Activated CD4-positive, alpha-beta T cell treated with anti-CD3 and anti-CD28 coated beads, Interleukin-2, amount 10 ng/mL, durations not matched to agents 24 days and 14 days (primary cell): ENCODE measurements at places on chromosomes 2 and 18.

- peak overlapping the region; percentile 98 for H3K27ac ChIP-seq
- no peaks in the 10 kb centered on the region for H3K27me3 ChIP-seq
- no peaks in the 10 kb centered on the region for H3K36me3 ChIP-seq
Observed at GRCh38 chr2:231615058-231615671, 22.5 kb downstream of the TEX44 start.

GRCh38 chr2:170670651-170671050 lies 44.5 kb upstream of the SP5 start:
- peaks cover 8% of the 10 kb centered on the region for H3K27me3 ChIP-seq
- no peaks in the 10 kb centered on the region for H3K4me1 ChIP-seq
- H3K4me3 ChIP-seq = no peak overlapping the region
- no peak for DNase-seq

DNA sequence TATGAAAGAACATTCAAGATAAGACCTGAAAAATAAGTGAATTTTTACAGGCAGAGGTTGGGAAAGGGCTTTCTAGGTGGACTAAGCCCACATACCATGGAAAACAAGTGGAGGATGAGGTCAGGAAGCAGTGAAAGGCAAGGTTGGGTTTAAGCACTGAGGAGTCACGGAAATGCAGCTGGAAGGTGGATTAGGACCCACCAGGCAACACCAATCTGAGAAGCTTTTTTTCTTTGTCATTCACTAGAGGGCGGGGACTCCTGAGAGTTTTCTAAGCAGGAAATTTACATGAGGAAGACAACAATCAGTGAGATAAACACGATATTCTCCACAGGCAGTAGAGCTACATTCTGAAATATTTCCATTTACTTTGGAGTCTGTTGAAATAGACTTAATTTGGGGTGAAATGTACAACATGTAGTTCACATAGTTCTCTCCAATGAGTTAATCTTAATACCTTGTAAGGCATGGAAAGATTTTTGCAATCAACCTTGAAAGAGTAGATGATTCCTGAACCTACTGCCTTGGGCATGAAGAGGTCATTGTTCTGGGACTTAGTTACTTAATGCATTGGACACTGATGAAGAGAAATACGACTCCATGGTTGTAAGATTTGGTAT lies 40.7 kb downstream of the VIT start:
- H3K36me3 ChIP-seq = no peaks in the 10 kb centered on the region
- H3K4me3 ChIP-seq = no peak overlapping the region
- peaks cover 23% of the 10 kb centered on the region for H3K27me3 ChIP-seq
- H3K4me1 ChIP-seq = peaks cover 8% of the 10 kb centered on the region
- DNase-seq = no peak

DNA sequence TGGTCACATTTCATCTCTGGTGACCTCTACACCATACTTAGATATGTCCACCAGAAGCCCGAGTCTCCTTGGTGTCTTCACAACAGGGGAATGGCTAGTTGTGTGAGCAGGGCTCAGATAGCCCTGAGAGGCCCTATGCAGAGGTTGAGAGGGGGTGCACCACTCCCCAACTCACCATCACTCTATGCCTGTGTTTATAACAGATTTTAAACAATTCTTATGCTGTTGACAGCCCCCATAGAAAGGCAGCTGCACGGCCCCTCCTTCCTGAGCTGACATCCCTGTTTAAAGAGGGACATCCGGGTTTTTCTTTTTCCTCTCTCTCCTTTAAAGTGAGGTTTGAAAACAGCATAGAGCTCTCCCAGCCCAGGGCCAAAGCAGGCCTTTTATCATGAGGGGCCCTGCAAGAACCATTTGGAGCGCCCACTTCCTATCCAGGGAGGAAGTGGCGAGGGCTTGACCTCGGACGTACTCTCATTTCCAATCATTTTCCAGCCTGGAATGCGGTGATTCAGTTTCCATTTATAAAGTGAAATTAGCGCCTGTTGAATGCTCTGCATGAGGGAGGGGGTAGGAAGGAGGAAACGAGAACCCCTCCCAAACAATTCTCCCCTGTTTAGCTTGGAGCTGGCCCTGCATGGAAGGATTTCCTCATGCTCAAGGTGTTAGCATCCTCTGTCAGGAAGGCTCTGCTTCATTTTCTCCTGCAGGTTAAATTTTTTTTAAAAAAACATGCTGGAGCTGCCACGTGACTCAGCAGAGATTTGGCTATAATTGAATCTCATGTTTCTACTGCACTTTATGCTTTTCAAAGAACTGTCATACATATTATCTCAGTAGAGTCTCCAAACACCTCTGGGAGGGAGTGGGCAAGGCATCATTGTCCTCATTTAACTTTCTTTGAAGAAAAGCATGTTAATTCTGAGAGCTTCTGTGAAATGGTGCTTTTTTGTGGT lies 117.5 kb downstream of the DDX1 start:
- no peak overlapping the region for H3K4me3 ChIP-seq
- DNase-seq = no peak
- H3K27ac ChIP-seq = no peak overlapping the region
- no peaks in the 10 kb centered on the region for H3K4me1 ChIP-seq
- H3K27me3 ChIP-seq = peaks cover 1% of the 10 kb centered on the region
- H3K36me3 ChIP-seq = no peaks in the 10 kb centered on the region

- no peaks in the 10 kb centered on the region for H3K27me3 ChIP-seq
- no peaks in the 10 kb centered on the region for H3K36me3 ChIP-seq
- H3K4me3 ChIP-seq = no peak overlapping the region
- H3K27ac ChIP-seq = no peak overlapping the region
- H3K4me1 ChIP-seq = no peaks in the 10 kb centered on the region
Observed at GRCh38 chr2:31032475-31032874, 105.8 kb downstream of the GALNT14 start.

- no peak for DNase-seq
- peaks cover 6% of the 10 kb centered on the region for H3K27me3 ChIP-seq
- no peaks in the 10 kb centered on the region for H3K36me3 ChIP-seq
- H3K27ac ChIP-seq = no peak overlapping the region
- no peaks in the 10 kb centered on the region for H3K4me1 ChIP-seq
Observed at GRCh38 chr2:175824243-175824642, 177.8 kb downstream of the LNPK start.

DNA sequence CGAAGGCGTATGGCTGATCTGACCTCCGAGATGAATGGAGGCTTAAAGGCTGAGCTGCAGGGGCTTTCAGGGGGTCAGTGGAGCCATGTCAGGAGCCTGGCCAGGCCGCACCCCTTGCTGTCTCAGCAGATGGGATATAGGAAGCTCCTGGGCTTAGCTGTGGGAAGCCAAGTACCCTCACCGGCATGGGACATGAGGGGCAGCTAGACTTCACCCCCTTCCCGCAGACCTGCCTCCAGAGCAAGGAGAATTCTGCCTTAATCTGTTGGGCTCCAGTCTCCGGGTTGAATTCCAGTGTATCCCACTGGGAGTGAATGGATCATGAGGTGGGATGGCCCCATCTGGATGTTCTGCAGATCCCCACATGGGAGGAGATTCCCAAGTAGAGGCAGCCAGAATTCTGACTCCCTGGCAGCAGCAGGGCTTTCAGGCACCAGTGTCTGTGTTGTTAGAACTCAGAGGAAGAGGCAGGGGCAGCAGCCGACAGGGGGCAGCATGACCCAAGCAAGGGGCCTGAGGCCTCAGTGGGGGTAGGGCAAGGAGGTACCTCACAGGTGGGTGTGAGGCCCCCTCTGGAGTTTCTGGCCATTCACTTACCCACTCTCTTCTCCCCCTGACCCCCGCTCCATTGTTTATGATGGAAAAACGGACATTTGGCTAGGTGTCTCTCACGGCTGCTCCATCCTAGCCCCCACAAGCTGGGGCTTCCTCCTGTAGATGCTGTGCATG lies 19.1 kb downstream of the CAPG start:
- peaks cover 16% of the 10 kb centered on the region for H3K4me1 ChIP-seq
- no peak overlapping the region for H3K27ac ChIP-seq
- H3K4me3 ChIP-seq = no peak overlapping the region
- peak; percentile 93 for DNase-seq
- H3K27me3 ChIP-seq = no peaks in the 10 kb centered on the region
- H3K36me3 ChIP-seq = peaks cover 33% of the 10 kb centered on the region

- H3K27me3 ChIP-seq = no peaks in the 10 kb centered on the region
- H3K4me1 ChIP-seq = no peaks in the 10 kb centered on the region
- peaks cover 4% of the 10 kb centered on the region for H3K36me3 ChIP-seq
- H3K27ac ChIP-seq = no peak overlapping the region
- H3K4me3 ChIP-seq = no peak overlapping the region
Observed at GRCh38 chr2:7812231-7812995, 869.4 kb upstream of the ID2 start.

- no peaks in the 10 kb centered on the region for H3K36me3 ChIP-seq
- H3K27me3 ChIP-seq = peaks cover 50% of the 10 kb centered on the region
- DNase-seq = no peak
- no peak overlapping the region for H3K27ac ChIP-seq
Observed at GRCh38 chr2:183027443-183027842, 10.8 kb downstream of the NCKAP1 start.

- H3K4me3 ChIP-seq = no peak overlapping the region
- H3K36me3 ChIP-seq = no peaks in the 10 kb centered on the region
- H3K27ac ChIP-seq = no peak overlapping the region
- H3K4me1 ChIP-seq = no peaks in the 10 kb centered on the region
Observed at GRCh38 chr2:159677654-159678053, 34.7 kb upstream of the MARCHF7 start.

DNA sequence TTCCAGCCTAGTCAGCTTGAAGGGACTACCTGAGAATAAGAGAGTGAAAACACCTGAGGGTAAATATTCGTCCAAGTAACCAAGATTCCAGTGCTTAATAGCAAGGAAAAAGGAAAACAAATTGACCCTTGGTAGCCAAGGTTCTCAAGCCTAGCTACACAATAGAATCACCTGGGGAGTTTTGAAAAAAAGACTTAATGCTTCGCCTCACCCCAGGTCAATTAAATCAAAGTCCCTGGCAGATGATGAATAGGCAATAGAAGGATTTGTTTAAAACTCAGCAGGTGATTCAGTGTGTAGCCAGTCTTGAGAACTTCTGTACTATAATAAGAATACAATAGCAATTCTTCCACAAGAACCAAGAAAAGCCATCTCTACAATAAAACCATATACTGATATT lies 500.2 kb downstream of the XIRP2 start:
- H3K27ac ChIP-seq = no peak overlapping the region
- no peaks in the 10 kb centered on the region for H3K4me1 ChIP-seq
- no peak for DNase-seq
- H3K4me3 ChIP-seq = no peak overlapping the region

- no peaks in the 10 kb centered on the region for H3K4me1 ChIP-seq
- H3K36me3 ChIP-seq = no peaks in the 10 kb centered on the region
- no peak overlapping the region for H3K4me3 ChIP-seq
- no peak for DNase-seq
Observed at GRCh38 chr2:80893711-80894110, 589.2 kb upstream of the LRRTM1 start.

DNA sequence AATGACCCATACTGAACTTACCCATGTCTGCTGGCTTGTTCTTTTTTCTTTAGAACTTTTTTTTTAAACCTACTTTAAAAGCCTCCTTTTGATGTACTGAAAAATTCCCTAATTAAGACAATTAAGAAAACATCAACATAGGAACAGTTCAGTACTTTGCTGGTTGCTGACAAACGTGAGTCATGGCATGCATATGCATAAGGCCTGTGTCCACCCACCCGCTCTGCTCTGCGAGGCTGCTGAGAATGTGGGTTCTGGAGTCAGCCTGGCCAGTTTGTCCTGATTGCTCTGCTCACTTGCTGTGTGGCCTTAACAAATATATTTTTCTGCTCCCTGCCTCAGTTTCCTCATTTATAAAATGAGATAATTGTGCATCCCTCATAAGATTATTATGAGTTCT lies 27.3 kb downstream of the LAMA3 start:
- peaks cover 22% of the 10 kb centered on the region for H3K27me3 ChIP-seq
- DNase-seq = no peak
- peaks cover 14% of the 10 kb centered on the region for H3K4me1 ChIP-seq

DNA sequence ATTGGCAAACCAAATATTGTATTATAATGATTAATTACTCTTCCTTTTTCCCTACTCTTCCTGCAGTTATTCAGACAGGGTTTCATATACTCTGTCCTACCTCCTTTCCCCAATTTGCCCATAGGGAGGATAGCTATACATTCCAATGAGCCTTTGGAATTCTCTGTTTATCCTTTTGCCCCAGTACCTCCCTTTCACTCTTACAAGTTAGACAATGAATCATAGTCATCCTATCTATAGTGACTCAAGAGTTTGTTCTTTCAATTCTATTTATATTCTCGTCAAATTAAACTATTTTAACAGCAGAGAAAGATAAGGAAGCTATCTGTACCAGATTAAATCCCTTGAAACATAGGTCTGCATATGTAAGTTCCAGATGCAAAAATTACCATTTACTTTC lies 437.5 kb downstream of the NR4A2 start:
- H3K4me1 ChIP-seq = no peaks in the 10 kb centered on the region
- no peaks in the 10 kb centered on the region for H3K27me3 ChIP-seq
- H3K4me3 ChIP-seq = no peak overlapping the region

DNA sequence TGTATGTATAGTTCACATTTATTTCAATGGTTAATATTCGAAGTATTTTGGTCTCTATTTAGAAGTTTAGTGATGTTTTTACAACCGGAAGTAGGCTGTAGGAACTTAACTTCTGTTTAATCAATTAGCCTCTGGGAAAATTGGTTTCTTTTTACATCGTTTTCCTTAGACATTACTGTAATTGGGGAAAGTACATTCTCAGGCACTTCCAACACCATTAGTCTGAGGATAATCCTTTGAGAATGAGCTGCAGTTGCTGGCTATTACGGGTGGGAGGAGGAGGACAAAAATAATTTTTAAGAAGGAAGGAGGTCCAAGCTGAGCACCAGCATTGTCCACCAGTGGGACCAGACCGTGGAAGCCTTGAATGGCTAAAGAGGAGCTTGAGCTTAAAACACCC lies 70.4 kb upstream of the ST3GAL5 start:
- H3K36me3 ChIP-seq = peaks cover 7% of the 10 kb centered on the region
- H3K27me3 ChIP-seq = peaks cover 3% of the 10 kb centered on the region
- DNase-seq = no peak

- no peak overlapping the region for H3K27ac ChIP-seq
- H3K27me3 ChIP-seq = peaks cover 1% of the 10 kb centered on the region
- H3K4me1 ChIP-seq = no peaks in the 10 kb centered on the region
- no peak for DNase-seq
- no peak overlapping the region for H3K4me3 ChIP-seq
Observed at GRCh38 chr2:135037831-135038230, 9.4 kb downstream of the MAP3K19 start.

DNA sequence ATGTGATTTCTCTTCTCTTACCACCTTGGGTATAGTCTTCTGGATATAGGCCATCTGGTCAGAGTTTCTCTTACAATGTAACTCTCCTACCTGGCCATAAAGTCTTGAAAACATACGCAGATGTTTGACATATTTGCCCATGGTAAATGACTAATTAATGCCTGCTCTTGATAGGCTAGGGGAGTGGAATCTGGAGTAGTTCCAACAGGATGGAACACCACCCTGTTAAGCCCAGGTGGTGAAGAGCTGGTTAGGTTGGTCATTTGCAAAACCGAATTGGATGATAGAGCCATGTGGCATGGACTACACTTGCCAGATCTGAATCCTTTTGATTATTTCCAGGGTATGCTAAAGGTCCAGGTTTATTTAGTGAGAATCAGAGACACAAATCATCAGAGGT lies 36.5 kb downstream of the HADHB start:
- H3K27me3 ChIP-seq = no peaks in the 10 kb centered on the region
- no peak overlapping the region for H3K4me3 ChIP-seq
- no peak for DNase-seq
- peaks cover 53% of the 10 kb centered on the region for H3K36me3 ChIP-seq
- H3K27ac ChIP-seq = no peak overlapping the region

- H3K4me1 ChIP-seq = peaks cover 6% of the 10 kb centered on the region
- H3K36me3 ChIP-seq = no peaks in the 10 kb centered on the region
- H3K27ac ChIP-seq = no peak overlapping the region
- H3K4me3 ChIP-seq = no peak overlapping the region
- H3K27me3 ChIP-seq = peaks cover 30% of the 10 kb centered on the region
Observed at GRCh38 chr2:104658904-104659591, 194.9 kb upstream of the POU3F3 start.
